ENCODE measurements at places on chromosomes 13 and 19.

GRCh38 chr19:21474671-21475181 lies 30.7 kb upstream of the ZNF429 start:
- DNase-seq = peak; percentile 85

- no peak for DNase-seq
Measured at GRCh38 chr13:74661851-74662250, 527.6 kb upstream of the KLF12 start.

DNA sequence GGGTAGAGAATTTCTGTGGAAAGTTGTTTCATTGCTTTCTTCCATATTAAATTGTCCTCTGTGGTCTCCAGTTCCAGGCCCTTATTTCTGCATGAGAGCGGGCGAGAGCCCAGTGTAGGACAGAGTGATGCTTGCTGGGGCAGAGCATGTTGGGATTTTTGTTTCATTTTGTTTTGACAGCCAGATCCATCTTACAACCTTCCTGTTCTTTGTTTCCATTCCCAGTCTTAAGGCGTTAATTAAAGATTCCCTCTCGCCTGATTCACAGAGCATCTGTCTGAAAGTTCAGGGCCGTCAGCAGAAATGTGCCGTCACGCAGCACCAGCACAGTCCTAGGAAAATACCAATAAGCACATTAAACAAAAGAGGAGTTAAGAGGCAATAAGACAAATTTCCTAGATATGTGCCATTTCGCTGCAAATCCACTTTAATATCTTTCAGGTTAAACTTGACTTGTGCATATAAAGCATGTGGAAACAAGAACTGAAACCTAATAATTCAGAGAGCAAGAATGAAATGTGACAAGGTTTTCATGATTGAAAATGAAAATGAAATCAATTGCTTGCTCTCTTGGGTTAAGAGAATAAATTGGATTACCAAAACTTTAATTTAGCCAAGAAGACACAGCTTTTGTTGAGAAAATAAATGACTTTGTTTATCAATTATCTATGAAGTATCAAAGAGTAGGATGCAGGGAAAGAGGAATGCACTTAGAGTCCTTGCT lies 210.7 kb upstream of the SLC10A2 start:
- no peak for DNase-seq

DNA sequence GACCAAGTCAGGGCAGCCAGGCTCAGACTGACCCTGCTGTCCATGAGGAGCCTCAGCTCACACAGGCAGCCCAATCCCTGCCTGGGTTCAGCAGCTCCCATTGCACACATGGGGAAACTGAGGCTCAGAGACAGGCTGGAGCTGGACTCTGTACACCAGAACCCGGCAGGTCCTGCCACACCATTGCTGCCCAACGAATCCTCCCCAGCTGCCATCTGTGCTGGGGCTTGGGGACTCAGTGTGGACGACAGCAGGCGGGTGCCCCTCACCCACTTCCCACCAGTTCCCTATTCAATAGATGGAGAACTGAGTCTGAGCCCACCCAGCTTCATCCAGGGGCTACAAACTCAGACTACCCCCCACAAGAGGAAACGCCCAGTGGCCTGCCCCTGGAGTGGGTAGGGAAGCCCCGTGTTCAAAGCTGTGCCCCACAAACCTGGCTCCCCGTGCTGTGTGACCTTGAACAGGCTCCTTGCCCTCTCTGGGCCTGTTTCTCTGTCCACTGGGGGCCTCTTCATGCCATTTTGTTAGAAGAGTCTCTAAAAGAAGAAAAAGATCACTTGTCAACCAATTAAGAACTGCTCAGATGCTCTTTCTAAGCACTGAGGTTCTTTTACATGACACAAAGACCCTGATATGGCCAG lies 50.8 kb downstream of the AP1M1 start:
- DNase-seq = no peak

DNA sequence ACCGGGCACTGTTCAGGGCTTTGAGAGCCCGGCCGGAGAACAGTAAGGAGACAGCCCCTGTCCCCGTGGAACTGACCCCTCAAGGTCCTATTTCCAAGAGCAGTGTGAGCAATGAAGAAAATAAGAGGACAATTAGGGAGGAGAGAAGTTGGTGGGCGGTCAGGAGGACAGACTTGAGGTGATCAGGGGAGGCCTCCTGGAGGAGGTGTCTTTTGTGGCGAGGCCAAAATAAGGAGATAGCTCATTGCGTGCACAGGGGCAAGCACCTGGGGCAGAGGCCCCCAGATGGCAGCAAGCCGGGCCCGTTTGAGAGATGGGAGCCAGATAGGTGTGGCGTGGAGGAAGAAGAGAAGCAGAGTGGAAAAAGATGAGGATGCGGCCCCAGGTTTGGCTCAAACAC lies 2.8 kb upstream of the LRRC4B start:
- no peak for DNase-seq

DNA sequence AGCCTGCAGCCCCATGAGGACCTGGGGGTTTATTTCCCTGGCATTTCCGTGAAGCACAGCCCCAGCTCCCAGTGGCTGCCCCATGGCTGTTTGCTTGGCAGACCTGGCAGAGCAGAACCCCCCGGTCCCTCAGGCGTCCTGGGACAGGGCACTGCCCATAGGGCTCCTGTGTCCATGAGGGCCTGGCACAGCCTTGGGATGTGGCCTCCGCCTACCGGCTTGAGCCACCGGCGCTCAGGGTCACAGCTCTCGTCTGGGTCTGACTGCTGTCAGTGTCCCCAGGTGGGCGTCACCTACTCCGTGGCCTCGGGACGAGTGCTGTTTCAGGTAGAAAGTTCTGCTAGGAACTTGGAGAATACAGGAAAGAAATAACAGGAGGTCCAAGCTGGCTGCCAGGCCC lies 52.8 kb downstream of the MYO9B start:
- no peak for DNase-seq

DNA sequence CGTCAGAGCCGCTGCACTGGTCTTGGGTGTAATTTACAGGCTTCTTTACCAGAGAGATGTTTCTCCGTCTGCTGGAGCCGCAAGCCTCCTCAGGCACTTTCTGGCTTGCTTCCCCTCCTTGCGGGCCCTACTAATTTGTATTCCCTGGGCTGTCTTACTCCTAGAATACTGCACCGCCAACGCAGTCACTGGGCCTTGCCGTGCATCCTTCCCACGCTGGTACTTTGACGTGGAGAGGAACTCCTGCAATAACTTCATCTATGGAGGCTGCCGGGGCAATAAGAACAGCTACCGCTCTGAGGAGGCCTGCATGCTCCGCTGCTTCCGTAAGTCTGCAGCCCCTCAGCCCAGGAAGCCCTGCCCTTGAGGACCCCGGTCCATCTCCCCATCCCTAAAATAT lies 14.1 kb upstream of the C19orf33 start:
- no peak for DNase-seq

GRCh38 chr13:47455626-47456025 lies 545.4 kb downstream of the SUCLA2 start:
- no peak for DNase-seq

DNA sequence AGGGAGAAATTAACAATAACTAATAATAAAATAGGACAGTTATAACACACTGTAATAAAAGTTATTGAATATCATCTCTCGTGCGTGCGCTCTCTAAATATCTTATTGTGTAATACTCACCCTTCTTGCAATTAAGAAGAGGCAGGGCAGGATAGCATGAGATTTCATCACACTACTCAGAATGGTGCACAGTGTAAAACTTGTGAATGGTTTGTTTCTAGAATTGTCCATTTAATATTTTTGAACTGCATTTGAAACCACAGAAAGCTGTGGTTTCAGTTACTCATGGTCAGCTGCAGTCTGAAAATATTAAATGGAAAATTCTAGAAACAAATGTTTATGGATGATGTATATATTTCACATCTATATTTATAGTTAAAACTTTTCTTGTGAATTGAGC lies 161.1 kb downstream of the DCT start:
- DNase-seq = no peak

- DNase-seq = no peak
Measured at GRCh38 chr13:109481040-109481439, 305.3 kb downstream of the IRS2 start.

- peak; percentile 63 for DNase-seq
Measured at GRCh38 chr13:41458187-41458760, 924 bp downstream of the RGCC start.

DNA sequence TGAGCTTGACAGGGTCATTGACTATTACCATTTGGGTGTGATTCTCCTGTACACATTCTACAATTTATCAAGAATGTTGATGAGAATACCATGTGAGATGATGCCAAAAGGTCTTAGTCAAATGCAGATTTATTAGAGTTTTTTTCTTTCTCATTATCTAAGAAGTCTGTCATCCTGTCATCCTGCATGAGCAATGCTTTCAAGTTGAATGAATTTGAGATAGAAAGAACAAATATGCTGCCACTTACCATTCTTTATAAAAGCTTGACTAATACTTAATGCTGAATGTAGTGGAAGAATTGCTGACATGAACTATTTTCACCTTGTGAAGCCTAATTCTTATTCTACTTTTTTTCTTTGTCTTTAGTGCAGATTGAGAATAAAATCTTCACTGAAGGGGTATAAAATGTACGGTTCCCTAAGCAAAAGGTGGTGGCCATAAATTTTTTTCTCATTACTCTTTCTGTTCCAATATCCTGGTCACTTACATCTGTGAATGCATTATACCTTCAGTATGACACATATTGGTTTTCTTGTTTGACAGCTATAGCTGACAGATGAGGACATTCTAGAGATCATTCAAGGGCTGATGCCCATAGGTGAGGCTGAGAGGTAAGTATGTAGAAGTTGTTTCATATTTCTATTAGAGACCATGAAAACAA lies 1434.7 kb downstream of the SLITRK1 start:
- no peak for DNase-seq

DNA sequence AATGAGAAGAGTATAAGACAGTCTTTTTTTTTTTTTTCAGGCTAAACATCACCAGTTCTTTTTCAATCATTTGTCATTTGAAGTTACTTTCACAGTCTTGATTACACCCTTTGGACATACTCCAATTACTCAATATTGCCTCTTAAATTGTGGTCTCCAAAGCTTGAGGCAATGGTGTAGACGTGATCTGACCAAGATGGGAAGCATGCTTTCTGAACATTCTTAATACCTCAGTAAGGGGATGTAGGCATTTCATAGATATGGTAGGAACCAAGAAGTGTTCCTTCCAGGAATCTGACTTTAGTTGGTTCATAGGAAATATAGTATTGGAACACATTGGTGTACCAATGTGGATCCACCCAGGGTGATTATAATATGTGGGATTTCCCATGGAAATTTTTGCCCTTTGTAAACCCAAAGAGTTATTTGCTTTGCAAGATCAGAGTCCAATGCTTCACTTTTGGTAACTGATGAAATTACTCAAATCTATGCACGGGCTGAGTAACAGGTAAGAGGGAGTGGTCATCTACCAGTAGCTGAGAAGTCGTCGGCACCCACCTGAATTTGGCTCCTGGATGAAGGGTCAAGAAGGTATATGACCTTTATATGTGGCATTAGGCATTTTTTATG lies 62.2 kb downstream of the ERCC5 start:
- no peak for DNase-seq

GRCh38 chr19:46610851-46611770 lies 10.0 kb downstream of the CALM3 start:
- DNase-seq = no peak

DNA sequence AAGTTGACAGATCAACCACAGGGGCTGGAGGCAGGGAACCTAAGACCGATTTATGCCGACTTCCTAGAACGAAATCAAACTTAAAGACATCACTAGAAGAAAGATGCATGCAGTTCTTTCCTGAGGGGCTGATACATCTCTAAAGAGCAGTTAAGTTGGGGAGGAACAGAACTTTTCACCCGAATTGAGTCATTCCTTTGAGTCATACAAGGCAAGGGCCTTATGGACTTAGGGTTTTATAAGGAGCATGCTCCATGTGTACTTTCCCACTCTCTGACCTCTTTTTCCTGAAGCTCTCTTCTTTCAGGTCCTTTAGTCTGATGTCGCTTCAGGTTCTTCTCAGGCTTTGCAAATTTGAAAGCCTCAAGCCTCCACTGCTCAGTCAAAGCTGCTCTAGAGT lies 7.9 kb upstream of the FBXL3 start:
- no peak for DNase-seq

- DNase-seq = no peak
Measured at GRCh38 chr13:99861771-99862170, 109.8 kb downstream of the ZIC5 start.

- no peak for DNase-seq
Measured at GRCh38 chr13:46178143-46178542, 3.8 kb downstream of the LCP1 start.

DNA sequence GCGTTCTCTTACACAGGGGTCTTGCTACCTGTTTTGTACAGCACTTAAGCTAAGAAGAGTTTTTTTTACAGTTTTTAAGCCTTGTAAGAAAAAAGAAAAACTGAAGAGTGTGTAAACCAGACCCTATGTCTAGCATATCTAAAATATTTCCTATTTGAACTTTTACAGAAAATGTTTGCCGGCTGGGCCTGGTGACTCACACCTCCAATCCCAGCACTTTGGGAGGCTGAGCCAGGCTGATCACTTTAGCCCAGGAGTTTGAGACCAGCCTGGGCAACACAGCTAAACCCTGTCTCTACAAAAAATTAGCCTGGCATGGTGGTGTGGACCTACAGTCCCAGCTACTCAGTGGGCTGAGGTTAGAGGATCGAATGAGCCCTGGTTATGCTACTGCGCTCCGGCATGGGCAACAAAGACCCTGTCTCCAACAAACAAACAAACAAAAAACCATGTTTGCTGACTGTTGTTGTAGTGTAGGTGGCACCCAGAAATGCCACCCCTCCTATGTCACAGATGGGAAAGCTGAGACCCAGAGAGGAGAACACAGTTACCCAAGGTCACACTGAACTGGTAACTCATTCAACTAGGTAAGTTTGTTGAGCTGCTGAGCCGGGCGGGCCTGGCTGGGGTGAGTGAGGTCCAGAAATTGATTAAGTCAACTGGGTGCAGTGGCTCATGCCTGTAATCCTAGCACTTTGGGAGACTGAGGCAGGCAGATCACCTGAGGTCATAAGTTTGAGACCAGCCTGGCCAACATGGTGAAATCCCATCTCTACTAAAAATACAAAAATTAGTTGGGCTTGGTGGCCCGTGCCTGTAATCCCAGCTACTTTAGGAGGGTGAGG lies 1.9 kb upstream of the VASP start:
- DNase-seq = no peak

GRCh38 chr19:1560286-1560882 lies 7.7 kb downstream of the MEX3D start:
- no peak for DNase-seq

DNA sequence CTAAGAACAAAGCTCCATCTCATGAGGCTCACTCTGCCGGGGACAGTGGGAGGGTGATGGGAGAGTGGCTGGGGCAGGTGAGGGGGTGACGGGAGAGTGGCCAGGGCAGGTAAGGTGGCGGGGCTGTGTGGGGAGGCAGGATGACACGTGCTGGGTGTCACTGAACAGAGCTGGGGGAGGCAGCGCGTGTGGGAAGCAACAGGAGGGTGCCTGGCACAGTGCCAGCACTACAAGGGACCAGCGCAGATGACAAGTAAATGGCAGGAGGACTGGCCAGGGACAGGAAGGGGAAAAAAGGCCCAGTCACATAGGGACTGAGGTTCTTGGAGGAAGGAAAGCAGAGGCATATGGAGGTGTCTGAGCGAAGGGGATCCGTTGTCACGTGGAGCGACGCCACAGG lies 129.9 kb downstream of the RNF17 start:
- DNase-seq = no peak

Measured in activated naive CD8-positive, alpha-beta T cell treated with anti-CD3 and anti-CD28 coated beads for 36 hours (primary cell).